Liver (tissue), 10 donors: ENCODE measurements at places on chromosomes 3 and 15. TPM values are rescaled to one million over a fixed set of nuclear protein-coding genes. Genes with fewer than 3 reads are reported as not detected.

- H3K4me1 ChIP-seq: no peaks in the 10 kb centered on the region
- no peak overlapping the region for H3K4me3 ChIP-seq
- no peaks in the 10 kb centered on the region for H3K36me3 ChIP-seq
- no peak overlapping the region for H3K27ac ChIP-seq
- no peak for DNase-seq
Measured at GRCh38 chr3:126013751-126014156, 44.8 kb downstream of the ROPN1B start.

DNA sequence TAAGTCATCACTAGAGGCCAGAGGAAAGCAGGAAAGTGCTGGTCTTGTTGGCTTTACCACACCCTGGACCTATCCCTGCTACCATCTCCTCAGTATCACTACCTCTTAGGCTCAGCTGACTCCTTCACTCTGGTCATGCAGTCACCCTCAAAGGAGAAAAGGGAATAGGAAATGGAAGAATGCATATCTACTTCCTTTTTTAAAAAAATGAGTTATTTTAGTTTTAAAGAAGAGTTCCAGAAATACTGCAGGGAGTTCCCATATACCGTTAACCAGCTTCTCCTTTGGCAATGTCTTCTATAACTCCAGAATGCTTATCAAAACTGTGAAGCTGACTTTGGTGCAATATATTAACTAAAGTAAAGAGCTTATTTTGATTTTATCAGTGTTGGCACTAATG lies 688.6 kb downstream of the DIPK2A start:
- H3K27ac ChIP-seq: no peak overlapping the region
- no peak overlapping the region for H3K4me3 ChIP-seq
- H3K36me3 ChIP-seq: no peaks in the 10 kb centered on the region
- DNase-seq: no peak

DNA sequence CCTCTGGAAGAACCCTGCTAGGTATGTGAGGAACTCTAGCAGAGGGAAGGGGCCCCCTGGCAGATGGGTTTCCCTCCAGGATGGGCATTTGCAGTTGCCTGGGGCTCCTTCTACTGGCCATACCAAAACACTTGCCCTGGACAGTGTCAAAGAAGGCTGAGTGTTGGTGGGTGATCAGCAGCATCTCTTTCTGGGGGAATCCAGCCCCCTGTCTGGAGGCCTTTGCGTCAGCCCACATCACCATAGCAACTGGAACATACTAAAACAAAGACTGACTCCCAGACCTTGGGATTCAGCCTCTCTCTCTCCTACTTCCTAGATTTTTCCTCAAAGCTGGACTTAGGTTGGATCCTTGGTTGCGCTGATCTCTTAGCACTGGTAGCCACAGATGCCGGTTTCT lies 8.1 kb downstream of the CEMIP start:
- no peak overlapping the region for H3K27ac ChIP-seq
- no peaks in the 10 kb centered on the region for H3K36me3 ChIP-seq
- no peak overlapping the region for H3K4me3 ChIP-seq
- H3K27me3 ChIP-seq: no peaks in the 10 kb centered on the region
- DNase-seq: no peak

DNA sequence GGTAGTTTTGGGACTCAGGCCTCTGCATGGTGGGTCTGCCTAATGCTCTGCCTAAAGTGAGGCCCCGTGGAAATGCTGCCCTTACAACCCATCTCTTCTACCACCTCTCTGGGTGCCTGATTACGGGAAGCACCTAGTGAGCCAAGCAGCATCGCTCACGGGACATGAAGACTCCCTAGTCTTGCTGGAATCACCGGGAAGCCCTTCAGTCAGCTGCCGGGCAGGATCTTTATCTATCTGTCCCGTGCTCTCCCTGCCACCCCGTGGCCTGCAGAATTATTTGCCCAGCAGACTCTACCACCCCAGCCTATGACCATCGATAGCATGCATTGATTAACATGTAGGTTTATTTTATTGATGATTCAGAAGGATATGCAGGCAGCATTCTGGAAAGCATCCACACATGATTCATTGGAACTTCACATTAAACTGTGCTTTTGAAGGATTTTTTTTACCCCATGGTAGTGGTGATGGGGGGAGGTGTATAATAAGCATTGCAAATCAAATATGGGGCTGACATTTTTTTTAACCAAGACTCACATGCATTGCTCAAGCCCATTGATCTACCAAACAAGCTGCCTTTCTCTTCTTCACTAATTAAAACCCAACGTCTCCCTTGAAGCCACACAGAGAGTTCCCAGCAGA lies 63.1 kb downstream of the ATP2B2 start:
- no peak for DNase-seq
- peaks cover 60% of the 10 kb centered on the region for H3K4me1 ChIP-seq
- peaks cover 3% of the 10 kb centered on the region for H3K36me3 ChIP-seq
- no peak overlapping the region for H3K27ac ChIP-seq

DNA sequence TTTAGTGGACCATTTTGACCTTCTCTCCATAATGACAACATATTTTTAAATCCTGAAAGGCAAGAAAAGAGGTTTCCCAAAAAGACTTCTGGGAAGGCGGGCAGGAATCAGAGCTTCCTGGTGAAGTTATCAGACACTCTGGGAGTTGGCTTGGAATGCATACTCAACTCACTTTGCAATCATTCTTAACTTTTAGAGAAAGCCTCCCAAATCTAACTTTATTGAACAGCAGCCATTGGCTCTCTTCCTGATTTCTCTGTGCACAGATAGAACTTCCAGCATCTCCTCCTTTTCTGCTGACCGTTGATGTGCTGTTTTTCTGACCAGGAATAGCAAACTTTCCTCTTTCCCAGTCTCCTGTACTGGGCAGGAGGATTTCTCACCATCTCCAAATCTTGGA lies 44.6 kb downstream of the PLCL2 start:
- no peaks in the 10 kb centered on the region for H3K36me3 ChIP-seq
- no peak overlapping the region for H3K4me3 ChIP-seq
- H3K27ac ChIP-seq: no peak overlapping the region
- no peak for DNase-seq
- no peaks in the 10 kb centered on the region for H3K27me3 ChIP-seq

DNA sequence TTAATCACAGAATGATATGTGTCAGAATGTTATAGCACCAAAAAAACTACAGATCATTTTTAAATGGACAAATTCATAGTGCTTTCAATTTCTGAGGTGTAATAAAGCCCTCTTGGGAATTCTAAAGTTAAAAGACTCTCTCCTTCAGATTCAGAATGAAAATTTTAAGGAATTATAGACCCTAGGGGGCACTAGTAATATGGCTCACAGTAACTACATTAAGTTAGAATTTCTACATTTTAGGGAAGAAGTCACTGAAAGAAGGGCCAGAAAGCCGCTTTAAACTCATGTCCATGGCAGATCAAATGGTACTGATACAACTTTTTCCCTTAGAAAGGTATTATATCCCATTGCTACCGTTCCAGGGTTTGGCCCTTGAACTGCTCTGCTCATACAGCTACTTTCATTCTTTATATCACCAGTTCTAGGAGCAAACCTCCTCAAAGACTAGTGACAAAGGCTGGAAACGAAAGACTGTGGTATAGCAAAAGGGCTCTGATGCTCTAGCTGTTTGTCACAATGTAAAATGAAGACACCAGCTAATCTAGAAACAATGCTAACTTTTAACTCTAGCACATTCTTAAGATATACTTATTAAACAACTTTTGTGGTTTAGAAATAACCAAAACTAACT lies 18.1 kb downstream of the DAZL start:
- DNase-seq: no peak
- H3K4me3 ChIP-seq: no peak overlapping the region

DNA sequence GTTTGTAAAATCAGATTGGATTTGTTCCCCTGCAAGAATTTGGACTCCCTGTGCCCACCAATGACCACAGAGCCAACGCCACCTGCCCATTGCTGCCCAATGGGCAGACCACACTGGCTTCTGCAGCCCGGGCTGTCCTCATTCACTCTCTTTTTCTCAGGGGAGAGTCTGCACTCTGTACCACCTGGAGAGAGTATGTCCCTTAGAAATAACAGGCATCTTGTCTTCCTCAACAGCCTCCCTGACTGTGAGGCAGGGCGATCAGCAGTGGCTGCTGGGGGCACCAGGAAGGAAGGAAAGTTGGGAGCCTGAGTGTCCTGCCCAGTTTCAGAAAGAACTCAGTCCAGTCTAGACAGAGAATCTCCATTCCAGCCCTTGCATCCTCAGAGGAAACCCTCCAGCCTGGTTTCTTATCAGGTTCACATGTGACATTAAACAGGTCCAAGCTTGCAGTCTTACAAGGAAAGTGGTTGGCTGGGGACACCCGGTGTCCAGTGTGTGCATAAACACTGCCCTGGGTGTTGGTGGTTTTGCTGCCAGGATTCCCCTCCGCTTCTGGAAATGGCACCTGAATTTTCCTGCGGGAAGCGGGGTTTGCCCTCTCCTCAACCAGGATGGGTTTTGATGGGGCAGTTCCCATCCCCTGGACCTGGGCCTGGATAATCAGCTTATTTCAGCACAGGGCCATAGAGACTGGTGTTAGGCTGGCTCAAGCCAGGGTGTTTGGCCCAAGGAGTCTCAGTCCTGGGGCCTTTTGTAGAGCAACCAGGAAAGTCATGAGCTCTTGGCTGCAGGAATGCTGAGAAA lies 37.2 kb downstream of the SSUH2 start:
- H3K4me1 ChIP-seq: no peaks in the 10 kb centered on the region
- H3K27me3 ChIP-seq: no peaks in the 10 kb centered on the region
- H3K36me3 ChIP-seq: no peaks in the 10 kb centered on the region
- H3K4me3 ChIP-seq: no peak overlapping the region
- no peak overlapping the region for H3K27ac ChIP-seq

PPP1R14D gene
- not detected for total RNA-seq

GRCh38 chr15:78651007-78651406 lies 10.0 kb upstream of the CHRNB4 start:
- no peak overlapping the region for H3K4me3 ChIP-seq
- H3K36me3 ChIP-seq: no peaks in the 10 kb centered on the region
- peak; percentile 48 for DNase-seq
- no peaks in the 10 kb centered on the region for H3K27me3 ChIP-seq
- H3K4me1 ChIP-seq: peaks cover 19% of the 10 kb centered on the region
- peak overlapping the region; percentile 69 for H3K27ac ChIP-seq

DNA sequence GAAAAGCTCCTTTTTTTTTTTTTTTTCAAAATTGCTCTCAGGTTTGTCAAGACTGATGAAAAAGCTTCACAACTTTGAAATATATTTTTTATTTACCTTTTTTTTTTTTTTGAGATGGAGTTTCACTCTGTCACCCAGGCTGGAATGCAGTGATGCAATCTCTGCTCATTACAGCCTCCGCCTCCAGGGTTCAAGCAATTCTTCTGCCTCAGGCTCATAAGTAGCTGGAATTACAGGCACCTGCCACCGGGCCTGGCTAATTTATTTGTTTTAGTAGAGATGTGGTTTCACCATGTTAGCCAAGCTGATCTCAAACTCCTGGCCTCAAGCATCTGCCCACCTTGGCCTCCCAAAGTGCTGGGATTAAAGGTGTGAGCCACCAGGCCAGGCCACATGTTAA lies 1515.0 kb downstream of the OTOL1 start:
- H3K27ac ChIP-seq: no peak overlapping the region
- H3K36me3 ChIP-seq: no peaks in the 10 kb centered on the region
- no peak for DNase-seq
- no peaks in the 10 kb centered on the region for H3K27me3 ChIP-seq
- H3K4me1 ChIP-seq: no peaks in the 10 kb centered on the region
- H3K4me3 ChIP-seq: no peak overlapping the region

DNA sequence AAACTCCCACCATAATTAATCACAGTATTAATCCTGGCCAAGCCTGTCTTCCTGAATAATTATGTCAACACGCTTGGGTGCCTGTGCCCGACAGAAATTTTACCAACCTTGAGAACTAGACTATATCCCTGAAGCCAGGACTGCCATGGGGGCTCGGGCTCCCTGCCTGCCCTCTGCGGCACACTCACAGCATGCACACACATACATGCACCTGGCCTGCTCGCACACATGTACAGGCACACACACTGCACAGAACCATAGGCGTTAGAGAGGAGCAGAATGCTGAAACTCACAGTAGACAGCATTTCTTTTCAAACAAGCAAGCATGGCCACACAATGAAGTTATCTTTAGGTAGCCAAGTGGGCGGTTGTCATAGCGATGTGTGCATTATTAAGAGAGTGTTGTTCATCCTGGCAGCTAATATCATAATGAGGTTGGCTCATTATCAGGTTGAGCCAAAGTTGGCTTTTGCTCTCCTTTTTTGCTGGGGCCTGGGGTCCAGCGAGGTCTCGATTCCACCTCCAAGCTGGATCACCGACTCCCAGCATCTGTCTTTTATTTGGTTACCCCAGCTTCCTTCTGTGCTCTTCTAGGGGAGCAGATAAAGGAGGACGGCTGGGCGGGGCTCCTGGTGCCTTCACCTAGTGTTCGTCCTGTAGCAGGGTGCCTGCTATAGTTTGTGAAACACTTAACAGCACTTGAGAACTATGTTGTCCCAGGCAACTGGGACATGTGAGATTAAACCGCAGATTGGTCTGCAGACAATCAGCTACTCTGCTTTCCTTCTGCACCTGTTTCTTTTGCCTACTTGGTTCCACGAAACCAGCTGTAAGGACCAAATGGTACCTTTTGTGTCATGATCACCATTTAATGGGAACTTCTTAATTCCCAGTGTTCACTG lies 91.4 kb downstream of the ZNF621 start:
- H3K27me3 ChIP-seq: peaks cover 5% of the 10 kb centered on the region
- no peak overlapping the region for H3K27ac ChIP-seq
- no peaks in the 10 kb centered on the region for H3K36me3 ChIP-seq
- no peaks in the 10 kb centered on the region for H3K4me1 ChIP-seq
- H3K4me3 ChIP-seq: no peak overlapping the region

DNA sequence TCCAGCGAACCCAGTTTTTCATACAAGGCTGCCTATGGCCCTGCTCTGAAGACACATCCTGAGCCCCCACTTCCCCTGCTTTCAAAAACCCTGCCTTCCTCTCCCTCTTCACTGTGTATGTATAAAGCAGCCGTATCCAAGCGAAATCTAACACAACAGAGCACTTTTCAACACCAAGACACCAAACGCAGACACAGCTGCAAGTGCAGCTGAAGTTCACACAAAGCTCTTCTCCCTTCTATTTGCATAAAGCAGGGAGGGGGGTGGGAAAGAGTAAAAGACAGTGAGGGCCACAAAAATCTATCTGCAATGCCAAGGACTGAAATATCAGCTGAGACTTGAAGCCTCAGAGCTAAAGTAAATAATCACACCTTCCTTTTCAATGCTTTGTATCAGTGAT lies 35.1 kb upstream of the CSPG5 start:
- H3K4me1 ChIP-seq: no peaks in the 10 kb centered on the region
- peaks cover 21% of the 10 kb centered on the region for H3K36me3 ChIP-seq
- H3K27me3 ChIP-seq: no peaks in the 10 kb centered on the region
- H3K27ac ChIP-seq: no peak overlapping the region
- H3K4me3 ChIP-seq: no peak overlapping the region

- H3K36me3 ChIP-seq: no peaks in the 10 kb centered on the region
- H3K4me1 ChIP-seq: peaks cover 22% of the 10 kb centered on the region
- H3K27me3 ChIP-seq: no peaks in the 10 kb centered on the region
- no peak for DNase-seq
Measured at GRCh38 chr15:100220058-100220768, 121.6 kb downstream of the ADAMTS17 start.

- DNase-seq: no peak
- peaks cover 4% of the 10 kb centered on the region for H3K4me1 ChIP-seq
- no peaks in the 10 kb centered on the region for H3K27me3 ChIP-seq
- H3K36me3 ChIP-seq: no peaks in the 10 kb centered on the region
Measured at GRCh38 chr15:90062023-90062442, 40.2 kb downstream of the IDH2 start.

- no peak for DNase-seq
- no peaks in the 10 kb centered on the region for H3K36me3 ChIP-seq
- no peak overlapping the region for H3K4me3 ChIP-seq
- H3K4me1 ChIP-seq: no peaks in the 10 kb centered on the region
- H3K27ac ChIP-seq: no peak overlapping the region
Measured at GRCh38 chr3:15289661-15290060, 42.7 kb downstream of the SH3BP5 start.
